ENCODE measurements at places on chromosomes 2 and 18.

- no peak for DNase-seq
Observed at GRCh38 chr2:198097630-198098029, 293.2 kb downstream of the PLCL1 start.

- no peak for DNase-seq
Observed at GRCh38 chr2:214180071-214180470, 230.8 kb upstream of the VWC2L start.

- peak; percentile 65 for DNase-seq
Observed at GRCh38 chr2:111116843-111117597, 3.7 kb upstream of the BCL2L11 start.

DNA sequence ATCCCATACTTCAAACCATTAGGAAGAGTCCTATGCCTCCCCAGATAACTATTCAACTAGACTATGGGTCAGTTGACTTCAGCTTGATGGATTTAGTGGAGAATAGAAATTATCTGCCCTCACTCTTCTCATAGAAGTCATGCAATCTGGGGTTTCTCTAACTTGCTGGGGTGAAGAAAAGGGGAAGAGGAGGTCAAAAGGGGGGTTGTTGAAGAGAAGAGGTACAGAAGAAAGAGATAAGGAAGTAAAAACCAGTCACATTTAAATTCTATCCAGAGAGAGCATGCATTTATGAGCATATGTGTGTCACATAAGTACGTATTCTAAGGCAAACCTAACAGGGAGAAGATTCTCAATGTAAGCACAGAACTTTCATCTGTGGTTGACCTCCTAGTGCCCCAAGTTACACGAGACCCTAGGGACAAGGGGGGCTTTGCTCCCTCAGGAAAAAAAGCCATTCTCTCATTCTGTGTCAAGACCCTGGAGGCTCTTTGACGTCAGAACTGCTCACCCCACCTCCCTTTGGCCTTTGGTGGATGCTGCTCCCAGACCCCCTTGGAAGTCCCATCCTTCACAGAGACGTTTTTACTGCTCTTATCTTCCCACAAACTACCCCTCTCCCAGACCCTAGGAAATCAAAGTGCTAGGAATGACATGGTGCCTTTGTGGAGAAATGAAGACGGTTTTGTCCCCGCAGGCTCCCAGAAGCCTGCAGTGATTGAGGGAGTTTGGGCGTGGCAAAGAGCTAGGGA, 236.8 kb upstream of the TNP1 start:
- DNase-seq, result no peak

DNA sequence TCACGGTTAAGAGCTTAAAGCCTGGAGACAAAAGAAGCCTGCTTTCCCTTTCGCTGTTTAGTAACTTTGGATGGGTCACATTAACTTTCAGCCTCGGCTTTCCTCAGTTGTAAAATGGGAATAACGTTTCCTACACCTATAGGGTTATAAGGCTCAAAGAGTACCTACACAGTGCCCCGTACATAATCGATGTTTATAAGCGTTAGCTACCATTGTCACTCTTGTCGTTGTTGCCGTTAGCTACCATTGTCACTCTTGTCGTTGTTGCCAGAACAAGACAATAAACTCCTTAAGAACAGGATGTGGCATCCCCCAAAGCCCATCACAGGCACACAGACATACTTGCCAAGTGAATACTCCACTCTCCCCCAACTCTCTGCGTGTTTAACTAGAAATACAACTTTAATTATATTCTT, 901 bp upstream of the MFSD6 start:
- no peak for DNase-seq

GRCh38 chr2:68320118-68320641, 431 bp upstream of the CNRIP1 start:
- DNase-seq, result no peak

- no peak for DNase-seq
Observed at GRCh38 chr2:2812648-2813047, 481.6 kb upstream of the MYT1L start.

DNA sequence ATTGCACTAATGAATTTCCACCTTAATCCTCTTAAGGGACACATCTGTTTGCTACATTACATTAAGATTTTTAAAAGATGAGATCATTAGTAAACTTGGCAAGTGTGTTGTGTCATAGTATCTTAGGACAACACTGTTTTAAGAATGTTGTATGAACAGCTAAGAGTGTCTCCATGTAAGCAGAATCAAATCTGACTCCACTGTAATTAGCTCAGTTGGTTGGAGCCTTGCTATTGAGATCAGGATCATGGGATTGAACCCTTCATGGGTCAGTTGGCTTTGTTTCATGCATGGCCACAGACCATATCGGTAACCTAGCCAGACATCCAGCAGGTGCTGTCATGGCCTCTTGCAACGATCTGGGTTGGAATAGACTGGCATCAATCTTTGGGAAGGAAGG, 5.2 kb downstream of the FHOD3 start:
- DNase-seq, result no peak

- DNase-seq, result no peak
Observed at GRCh38 chr2:229521576-229521975, 192.8 kb downstream of the DNER start.

- no peak for DNase-seq
Observed at GRCh38 chr2:15665067-15665942, 73.6 kb downstream of the DDX1 start.

DNA sequence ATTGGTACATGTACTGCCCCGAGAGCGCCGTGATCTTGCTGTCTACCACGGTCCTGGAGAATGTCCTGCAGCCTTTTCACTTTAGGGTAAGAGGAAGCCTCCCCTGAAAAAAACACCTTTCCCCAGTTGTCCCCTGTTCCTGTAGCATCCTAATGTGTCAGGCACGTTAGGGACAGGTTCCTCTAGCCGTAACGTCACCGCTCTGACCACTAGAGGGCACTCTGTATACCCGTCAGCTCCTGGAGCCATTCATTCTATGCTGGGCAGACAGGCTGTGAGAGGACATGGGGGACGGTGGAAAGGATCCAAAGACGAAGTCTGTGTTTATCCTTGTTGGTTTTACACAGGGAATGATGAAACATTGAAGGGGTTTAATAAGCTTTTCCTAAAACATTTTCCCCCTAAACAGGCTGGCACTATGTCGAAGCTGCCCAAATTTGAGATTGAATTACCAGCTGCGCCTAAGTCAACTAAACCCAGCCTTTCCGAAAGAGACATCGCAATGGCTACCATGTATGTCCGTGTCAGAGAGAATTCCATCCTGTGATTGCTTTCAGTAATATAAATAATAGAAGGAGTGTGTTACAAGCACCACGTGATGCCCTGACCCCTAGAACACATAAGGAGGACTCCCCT, 12.7 kb downstream of the RMC1 start:
- DNase-seq, result peak; percentile 57

DNA sequence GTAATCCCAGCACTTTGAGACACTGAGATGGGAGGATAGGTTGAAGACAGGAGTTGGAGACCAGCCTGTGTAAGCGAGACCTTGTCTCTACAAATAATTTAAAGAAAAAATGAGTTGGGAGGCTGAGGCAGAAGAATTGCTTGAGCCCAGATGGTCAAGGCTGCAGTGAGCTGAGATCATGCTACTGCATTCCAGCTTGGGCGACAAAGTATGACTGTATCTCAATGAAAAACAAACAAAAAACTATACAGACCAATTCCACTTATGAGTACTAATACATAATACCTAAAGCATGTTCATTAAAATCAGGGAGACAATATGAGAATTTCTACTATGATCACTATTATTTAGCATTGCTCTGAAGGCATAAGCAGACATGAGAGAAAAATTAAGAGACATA, 12.6 kb downstream of the RNF149 start:
- no peak for DNase-seq
